ENCODE measurements at places on chromosomes 11 and 22.
A peak's percentile ranks its signal among the peaks of the same experiment; 100 is the strongest.

DNA sequence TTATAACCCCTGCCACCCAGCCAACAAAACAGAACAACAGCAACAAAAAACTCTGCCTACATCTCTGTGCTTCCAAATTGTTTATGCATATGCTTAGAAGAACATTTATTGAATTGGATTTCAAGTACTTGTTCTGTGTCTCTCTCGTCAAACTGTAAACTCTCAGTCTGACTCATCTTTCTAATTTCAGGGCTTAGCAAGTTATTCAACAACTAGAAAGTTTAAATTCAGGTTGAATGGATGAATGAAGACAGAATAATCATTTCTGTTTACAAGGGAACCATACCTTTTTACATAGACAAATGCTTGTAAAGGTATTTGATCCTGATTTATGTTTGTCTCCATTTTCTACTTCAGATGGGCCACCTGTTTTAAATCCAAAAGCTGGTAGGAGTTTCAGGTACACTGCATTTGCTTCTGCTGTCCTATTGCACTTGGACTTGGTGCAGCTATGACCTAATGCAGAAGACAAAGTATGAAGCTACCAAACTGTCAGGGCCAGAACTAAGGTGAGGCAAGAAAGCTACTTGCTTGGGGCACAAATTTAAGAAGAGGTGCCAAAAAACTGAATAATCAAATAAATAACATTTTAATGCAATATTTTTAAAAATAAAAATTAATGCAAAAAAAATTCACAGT is 1.6 kb upstream of the FBXO3 start:
- DNase-seq = no peak

DNA sequence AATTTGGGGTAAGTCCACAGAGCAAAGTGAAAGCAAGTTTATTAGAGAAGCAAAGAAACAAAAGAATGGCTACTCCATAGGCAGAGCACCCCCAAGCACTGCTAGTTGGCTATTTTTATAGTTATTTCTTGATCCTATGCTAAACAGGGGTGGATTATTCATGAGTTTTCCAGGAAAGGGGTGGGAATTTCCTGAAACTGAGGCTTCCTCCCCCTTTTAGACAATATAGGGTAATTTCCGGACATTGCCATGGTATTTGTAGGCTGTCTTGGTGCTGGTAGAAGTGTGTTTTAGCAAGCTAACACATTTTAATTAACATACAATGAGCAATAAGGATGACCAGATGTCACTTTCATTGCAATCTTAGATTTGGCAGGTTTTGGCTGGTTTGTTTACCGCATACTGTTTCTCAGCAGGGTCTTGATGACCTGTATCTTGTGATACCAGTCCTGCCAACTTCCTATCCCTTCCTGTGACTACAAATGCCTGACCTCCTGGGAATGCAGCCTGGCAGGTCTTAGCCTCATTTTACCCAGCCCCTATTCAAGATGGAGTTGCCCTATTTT is 937 bp upstream of the C1QTNF6 start:
- no peak for DNase-seq

- no peak for DNase-seq
Observed at GRCh38 chr11:128734103-128734831, 40.4 kb downstream of the FLI1 start.

DNA sequence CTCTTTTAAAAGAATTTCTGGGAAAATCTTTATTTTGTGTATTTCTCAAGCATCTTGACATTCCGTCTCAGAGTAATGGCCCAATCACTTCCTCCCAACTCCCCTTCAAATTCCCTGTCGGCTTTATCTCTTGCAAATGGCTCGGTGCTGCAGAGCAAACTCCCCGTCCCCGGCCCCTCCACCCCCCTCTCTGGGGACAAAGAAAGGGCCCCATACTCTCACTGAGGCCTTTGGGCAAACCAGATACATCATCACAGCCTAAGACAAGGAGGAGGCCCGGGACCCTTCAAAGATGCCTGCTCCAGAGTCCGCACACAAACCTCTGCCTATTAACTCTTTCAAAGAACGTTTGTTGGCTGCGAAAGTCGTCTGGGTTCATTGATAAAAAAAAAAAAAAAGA is 3.9 kb upstream of the SMIM38 start:
- no peak for DNase-seq

GRCh38 chr11:133162227-133162626 is 370.1 kb downstream of the OPCML start:
- DNase-seq = no peak

DNA sequence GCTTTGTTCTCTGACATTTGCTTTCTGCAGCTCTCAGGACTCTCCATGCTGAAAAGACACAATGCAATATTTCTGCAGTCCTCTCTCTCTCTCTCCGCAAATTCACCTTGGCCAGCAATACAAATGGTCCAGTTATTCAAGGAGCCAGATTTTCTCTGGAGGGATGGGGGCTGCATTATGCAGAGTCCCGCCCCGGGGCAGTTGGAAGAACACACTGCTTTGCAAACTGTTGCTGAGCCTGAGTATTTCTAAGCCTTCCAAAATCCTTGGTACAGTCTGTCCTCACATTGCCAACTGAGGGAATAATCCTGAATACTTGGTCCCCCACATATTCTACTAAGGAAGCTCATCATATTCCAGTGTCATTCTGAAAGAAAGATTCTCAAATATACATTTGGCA is 94.3 kb upstream of the ZC3H12C start:
- DNase-seq = no peak

GRCh38 chr11:74024261-74025029 is 15.6 kb upstream of the UCP3 start:
- no peak for DNase-seq

GRCh38 chr11:128716661-128717210 is 22.9 kb downstream of the FLI1 start:
- peak; percentile 75 for DNase-seq

DNA sequence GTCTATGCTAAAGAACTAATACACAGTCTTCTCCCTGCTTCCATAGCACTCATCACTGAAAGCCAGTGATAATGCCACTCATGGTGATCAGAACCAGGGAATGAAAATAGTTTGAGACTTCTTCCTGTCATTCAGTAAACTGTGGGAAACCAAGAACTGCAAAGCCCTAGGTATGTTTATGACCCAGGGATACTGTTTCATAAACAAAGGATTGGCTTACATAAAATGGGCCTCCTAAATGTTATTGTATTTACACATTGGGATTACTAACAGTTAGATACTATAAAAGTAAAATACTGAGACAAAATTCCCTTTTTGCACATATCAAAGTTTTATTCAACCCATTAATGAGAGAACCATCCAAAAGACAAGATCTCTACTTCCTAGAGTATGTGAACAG is 21.3 kb upstream of the CWF19L2 start:
- DNase-seq = no peak

DNA sequence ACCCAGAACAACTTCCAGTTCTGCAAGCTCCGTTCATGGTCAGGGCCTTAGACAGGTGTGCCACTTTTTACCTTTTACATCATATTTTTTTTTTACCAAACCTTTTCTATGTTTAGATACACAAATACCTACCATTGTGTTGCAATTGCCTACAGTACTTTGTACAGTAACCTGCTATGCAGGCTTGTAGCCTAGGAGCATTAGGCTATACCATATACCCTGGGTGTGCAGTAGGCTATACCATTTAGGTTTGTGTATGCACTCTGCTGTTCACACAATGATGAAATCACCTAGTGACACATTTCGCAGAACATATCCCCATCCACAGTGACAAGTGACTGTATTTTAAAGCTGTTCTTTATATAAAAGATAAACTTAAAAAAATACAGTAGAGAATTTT is 29.6 kb downstream of the APIP start:
- DNase-seq = no peak

GRCh38 chr11:128409476-128409875 is 177.9 kb downstream of the ETS1 start:
- no peak for DNase-seq

GRCh38 chr11:64092111-64092760 is 56.5 kb downstream of the FLRT1 start:
- no peak for DNase-seq

DNA sequence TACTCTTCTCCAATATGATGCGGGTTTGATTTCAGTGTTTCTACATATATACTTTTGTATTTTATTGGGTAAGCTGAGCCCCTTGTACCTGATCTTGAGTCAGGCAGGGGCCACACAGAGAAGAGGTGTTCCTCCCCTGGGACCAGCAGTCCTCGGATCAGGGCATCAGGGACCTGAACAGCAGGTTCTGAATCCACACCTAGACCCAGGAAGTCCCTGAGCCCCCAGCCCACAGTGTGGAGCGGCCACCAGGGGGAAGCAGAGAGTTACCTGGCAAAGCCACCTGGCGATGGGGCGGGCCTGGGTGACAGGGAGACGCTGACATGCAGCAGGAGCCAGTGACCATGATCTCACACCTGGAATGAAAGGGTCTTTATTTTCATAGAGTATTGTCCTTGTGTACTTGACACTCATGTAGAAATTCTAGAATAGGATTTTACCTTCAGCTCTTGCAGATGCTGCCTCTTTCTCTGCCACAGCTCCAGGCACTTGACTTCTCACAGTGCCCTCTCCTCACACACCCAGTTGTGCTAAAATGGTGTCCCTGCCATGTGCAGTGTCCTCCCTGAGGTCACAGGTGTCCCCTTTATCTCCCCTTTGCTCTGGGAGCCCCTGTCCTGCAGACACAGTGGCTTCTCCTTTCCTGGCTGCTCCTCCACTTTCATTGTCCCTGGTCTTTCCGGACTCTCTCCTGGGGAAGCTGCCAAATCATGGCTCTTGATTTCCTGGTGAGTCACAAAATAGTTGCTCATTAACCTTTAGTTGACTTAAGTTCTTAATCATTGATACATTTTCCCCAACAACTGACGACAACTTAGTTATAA is 48.5 kb downstream of the GGTLC2 start:
- DNase-seq = peak; percentile 81

GRCh38 chr11:46410021-46410420 is 18.4 kb upstream of the CHRM4 start:
- DNase-seq = no peak

DNA sequence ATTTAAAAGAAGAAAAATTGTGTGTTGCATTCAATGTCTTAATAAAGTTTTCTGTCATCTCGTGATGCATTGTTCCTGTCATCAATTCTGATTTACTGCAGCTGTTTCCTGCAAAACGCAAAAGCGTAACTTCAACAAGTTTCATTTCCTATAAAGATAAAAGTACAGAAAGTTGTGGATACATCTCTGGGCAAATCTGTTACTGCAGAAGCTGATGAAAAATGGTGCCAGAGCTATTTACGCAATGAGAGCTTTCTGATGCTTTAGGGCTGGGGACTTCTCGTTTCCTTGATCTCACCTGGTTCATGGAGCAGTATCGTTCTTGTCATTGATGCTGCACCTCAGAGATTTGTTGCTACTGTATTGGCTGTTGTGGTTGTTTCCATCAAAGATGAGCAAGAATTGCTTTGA is 15.5 kb upstream of the MS4A12 start:
- no peak for DNase-seq

GRCh38 chr22:36480941-36481392 is 473 bp downstream of the TXN2 start:
- DNase-seq = no peak

- DNase-seq = peak; percentile 30
Observed at GRCh38 chr11:73263640-73264039, 8.5 kb upstream of the P2RY6 start.
